MV-4-11 (cell line): ENCODE measurements at places on chromosomes 16 and 17.

DNA sequence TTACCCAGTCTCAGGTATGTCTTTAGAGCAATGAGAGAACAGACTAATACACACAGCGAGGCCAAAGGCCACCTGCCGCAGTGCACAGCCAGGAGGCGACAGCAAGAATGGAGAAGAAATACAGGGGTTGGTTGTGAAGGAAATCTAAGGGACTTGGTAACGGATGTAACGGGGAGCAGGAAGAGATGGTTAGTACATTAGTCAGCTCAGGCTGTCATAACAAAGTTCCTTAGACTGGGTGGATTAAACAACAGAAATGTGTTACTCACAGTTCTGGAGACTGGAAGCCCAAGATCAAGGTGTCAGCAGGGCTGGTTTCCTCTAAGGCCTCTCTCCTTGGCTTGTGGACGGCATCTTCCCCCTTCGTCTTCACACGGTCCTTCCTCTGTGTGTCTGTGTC is 47.1 kb downstream of the TVP23C start:
- no peak for DNase-seq

DNA sequence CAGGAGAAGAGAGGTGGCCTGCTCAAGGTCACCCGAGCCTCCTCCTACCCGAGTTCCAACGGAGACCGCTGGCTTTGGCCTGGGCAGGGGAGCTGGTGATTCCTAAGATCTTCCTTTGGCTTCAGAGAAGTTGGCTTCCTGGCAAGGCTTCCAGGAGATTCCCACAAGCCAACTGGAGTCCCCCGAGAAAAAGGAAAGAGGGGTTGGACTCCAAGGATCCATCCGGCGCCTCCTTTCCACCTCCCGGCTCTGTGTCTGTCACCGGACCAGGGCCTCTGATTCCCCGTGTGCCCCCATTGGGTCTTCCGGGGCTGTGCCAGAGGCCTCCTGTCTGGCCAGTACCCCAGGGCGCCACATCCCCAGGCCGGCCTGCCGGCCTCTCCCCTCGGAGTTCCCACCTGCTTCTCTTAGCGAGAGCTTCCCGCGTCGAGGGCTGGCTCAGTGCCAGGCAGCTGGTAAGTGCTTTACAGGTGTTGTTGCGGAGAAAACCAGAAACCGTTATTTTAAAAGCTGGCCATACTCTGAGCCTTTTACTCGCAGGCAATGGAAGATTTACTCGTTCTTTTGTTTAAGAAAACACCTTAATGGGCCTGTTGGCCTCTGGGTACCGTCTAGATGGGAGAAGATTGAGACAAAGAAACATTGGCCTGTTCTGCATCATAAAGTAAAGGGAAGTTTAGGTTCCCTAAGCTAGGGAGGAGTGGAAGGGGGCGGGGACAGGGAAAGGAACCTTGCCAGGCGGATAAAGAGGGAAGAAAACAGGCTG is 258.4 kb upstream of the SDK2 start:
- DNase-seq, result no peak

- DNase-seq, result no peak
Observed at GRCh38 chr16:86344586-86344871, 165.8 kb upstream of the FOXF1 start.

DNA sequence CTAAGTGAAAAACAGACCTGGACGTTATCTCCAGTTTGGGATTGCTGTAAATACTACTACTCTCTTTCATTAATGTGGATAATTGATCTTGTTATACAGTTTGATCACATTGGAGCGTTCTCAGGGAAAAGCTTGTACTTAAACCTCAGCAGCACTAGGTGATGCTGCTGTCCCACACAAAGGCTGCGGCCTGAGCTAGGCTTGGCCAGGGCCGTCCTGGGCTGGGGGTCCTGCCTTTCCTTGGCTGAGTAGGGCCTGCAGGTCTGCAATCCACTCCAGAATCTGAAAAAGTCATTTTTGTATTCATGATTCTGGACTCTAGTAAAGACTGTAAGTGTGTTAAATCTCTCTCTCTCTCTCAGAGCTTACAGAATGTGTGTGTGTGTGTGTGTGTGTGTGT is 23.7 kb upstream of the PMFBP1 start:
- no peak for DNase-seq

GRCh38 chr16:31286421-31287032 is 26.8 kb downstream of the ITGAM start:
- DNase-seq, result no peak

DNA sequence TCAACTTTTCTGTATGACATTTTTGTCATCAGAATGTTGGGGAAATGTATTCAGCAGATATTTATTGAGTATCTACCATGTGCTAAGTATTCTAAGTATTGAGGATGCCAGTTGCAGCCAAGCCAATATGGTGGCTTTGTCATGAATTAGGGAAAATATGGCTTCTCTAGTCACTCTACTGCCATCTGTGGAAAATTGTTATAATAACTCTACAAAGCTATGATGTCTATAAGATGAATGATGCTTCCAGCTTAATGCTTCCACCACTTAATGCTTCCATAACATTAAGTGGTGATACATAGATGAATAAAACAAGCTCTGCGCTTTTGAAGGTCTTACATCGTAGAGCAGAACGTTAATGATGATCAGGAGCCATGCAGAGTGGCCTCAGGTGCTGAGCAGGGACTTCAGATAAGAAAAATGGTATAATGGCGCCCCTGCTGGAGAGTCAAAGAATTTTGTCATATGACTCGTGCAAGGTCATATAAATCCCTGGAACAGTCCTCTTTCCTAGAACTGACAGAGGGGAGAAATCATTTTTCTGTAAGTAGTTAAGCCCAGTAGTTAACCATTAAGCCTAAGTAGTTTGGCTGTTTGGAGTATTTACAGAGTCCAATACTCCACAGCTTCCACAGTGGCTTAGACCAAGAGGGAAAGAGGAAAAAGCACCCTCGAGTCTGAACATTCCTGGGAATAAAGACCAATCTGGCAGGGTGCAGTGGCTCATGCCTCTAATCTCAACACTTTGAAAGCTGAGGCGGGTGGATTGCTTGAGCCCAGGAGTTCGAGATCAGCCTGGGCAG is 2.7 kb upstream of the TMIGD1 start:
- DNase-seq, result peak; percentile 74

- DNase-seq, result no peak
Observed at GRCh38 chr16:78452025-78452555, 352.6 kb downstream of the WWOX start.

DNA sequence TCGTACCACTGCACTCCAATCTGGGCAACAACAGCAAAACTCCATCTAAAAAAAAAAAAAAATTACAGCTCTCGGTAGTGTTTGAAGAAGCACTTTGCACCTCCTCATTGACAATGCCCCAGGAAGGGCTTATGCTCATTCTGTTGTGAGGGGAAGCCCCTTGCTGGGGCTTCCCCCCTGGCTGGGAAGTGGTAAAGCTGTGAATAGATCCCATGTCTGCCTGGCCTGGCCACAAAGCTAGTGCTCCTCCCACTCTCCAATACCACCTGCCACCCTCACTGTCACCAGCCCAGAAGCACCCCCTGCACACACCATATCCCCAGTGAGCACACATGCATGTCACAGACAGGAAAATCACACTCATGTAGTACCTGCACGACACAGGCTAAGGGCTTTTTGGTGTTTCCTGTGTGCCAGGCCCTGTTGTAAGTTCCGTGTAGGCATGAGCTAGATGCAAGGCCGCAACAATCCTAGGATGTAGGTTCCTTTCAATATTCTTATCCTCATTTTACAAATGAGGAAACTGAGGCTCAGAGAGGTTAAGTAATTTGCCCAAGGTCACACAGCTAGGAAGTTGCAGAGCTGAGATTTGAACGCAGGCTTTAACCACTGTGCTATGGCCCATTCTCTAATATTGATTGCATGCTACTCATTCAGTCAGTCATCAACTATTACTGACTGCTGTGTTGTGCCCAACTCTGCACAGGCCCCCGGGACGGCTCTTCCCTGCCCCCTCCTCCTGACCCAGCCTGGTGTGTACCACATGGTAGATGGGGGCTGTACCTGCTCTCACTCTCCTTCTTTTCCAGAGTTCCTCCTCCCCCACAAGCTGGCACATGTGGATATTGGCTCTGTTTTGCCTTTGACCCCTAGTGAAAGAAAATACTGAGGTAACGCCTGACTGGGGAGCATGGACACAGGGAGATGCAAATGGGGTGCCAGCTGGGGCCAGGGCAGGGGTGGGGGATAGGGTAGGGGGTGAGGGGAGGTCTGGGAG is 11.9 kb upstream of the COL1A1 start:
- DNase-seq, result peak; percentile 71

GRCh38 chr17:49508866-49509587 is 13.9 kb downstream of the NGFR start:
- DNase-seq, result no peak
